ENCODE measurements at places on chromosomes 2 and 18. TPM values are rescaled to one million over a fixed set of nuclear protein-coding genes. Genes with fewer than 3 reads are reported as not detected.

AP1S3 gene
- 1.8 TPM for total RNA-seq

HOXD3 gene
- not detected for total RNA-seq

GREB1 gene
- total RNA-seq = 1.2 TPM

MAPRE3 gene
- 4.0 TPM for total RNA-seq

PROC gene
- not detected for total RNA-seq

C2orf78 gene
- total RNA-seq = not detected

GRCh38 chr2:23692263-23692662 lies 234.7 kb downstream of the ATAD2B start:
- no peak for DNase-seq

DNA sequence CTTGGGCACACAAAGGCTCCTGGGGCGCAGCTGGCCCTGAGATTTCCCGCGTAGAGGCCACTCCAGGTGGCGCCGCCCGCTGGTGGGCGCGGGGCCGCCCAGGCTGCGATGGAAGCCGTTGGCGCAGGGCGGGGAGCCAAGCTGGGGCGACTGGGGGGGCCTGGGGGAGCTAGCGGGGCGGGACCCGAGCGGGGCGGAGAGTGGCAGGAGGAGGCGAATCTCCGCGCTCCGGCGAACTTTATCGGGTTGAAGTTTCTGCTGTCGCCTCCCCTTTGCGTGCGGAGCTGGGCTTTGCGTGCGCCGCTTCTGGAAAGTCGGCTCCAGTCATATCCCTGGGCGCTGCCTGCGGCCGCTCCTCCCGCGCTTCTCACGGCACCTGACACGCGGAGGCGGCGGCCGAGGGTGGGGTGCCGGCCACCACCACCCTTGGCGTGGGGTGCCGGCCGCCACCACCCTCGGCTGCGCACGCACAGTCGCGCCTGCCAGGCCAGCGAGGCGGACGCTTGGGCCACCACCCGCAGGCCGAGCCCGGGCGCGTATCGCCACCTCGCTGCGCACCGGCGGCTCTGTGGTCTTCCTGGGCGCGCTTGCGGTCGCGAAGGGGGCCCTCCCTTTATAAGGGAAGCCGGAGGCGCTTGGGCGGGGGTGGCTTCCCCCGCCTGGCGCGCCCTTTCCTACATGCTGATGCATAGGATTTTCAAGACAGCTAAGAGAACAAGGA lies 919 bp upstream of the CYP1B1 start:
- peak; percentile 77 for DNase-seq

DNA sequence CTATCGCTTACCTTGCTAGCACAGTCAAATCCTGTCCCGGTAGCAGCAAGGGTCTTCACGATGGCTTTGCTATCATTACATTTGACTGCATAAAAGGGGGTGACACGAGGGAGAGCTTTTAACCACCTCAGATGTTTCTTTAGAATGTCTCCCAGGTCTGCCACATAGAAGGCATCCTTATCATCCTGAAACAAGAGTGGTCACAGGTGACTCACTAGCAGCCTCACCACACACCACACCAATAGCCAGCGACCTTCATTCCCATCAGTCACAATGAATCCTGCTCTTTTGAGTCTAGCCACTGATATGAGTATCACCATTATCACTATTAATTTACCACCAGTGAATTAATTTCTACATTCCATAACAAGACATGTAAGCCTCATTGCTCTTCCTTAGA lies 3.7 kb downstream of the ODC1 start:
- DNase-seq = peak; percentile 72

DNA sequence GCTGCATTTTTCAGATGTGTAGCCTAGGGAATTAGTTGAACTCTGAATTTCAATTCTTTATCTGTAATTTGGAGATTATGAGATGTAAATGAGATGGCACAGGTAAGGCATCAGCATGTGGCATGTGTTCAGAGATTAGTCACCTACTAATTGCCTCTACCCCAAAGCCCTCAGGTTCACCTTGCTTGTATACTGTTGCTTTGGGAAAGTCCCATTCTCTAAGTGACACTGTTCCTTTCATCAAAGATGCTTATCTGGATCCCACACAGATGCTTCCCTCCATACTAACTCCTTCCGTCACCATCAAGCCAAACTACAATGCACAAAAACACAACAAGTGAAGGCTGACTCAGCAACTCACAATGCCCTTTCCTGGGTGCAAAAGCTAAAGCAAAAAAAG lies 143.7 kb downstream of the LRATD1 start:
- no peak for DNase-seq

- DNase-seq = no peak
Measured at GRCh38 chr18:3192752-3193151, 27.0 kb downstream of the MYOM1 start.

GRCh38 chr2:188776634-188777033 lies 197.5 kb upstream of the COL3A1 start:
- DNase-seq = no peak

GRCh38 chr2:130382313-130382917 lies 26.6 kb downstream of the PTPN18 start:
- DNase-seq = no peak

- peak; percentile 25 for DNase-seq
Measured at GRCh38 chr2:9803023-9803805, 40.1 kb upstream of the TAF1B start.
